ENCODE measurements at places on chromosomes 2 and 18. TPM values are rescaled to one million over a fixed set of nuclear protein-coding genes. Genes with fewer than 3 reads are reported as not detected.

CMPK2 gene
- total RNA-seq = 6.0 TPM

SERPINB7 gene
- 19.6 TPM for total RNA-seq

OSR1 gene
- 95.0 TPM for total RNA-seq

B3GNT7 gene
- total RNA-seq = 0.65 TPM

ADD2 gene
- 0.32 TPM for total RNA-seq

SPR gene
- total RNA-seq = 14.3 TPM

MFSD6 gene
- total RNA-seq = 22.2 TPM

ASPRV1 gene
- 0.32 TPM for total RNA-seq

NEU2 gene
- not detected for total RNA-seq

RNU2-63P gene
- total RNA-seq = under 0.01 TPM

DSEL gene
- total RNA-seq = 123 TPM
